Occipital lobe (tissue), 3 donors: ENCODE measurements at places on chromosomes 7 and 10. TPM values are rescaled to one million over a fixed set of nuclear protein-coding genes. Genes with fewer than 3 reads are reported as not detected.

The GSTO1 gene
- total RNA-seq, result 26.4 TPM

The MOGAT3 gene
- total RNA-seq, result not detected

DNA sequence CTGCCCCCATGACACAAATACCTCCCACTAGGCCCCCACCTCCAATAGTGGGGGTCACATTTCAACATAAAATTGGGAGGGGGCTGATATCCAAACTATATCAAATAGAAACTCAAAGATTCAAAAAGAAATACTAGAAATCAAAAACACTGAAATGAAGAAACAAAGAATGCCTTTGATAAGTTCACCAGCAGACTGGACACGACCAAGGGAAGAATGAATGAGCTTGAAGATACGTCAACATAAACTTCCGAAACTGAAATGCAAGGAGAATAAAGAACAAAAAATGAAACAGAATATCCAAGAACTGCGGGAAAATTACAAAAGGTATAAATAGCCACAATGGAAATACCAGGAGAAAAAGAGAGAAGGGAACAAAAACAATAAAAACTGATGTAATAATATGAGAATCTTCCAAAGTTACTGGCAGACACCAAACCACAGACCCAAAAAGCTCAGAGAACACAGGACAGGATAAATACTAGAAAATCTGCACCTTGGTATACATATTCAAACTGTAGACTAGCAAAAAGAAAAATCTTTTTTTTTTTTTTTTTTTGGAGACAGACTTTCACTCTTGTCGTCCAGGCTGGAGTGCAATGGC, 49.5 kb downstream of the BRI3 start:
- DNase-seq, result no peak

The C7orf33 gene
- total RNA-seq, result not detected

- no peak for DNase-seq
Measured at GRCh38 chr7:25619963-25620799, 391.9 kb upstream of the NPVF start.

- no peak for DNase-seq
Measured at GRCh38 chr10:75468612-75469005, 37.2 kb downstream of the LRMDA start.

- DNase-seq, result no peak
Measured at GRCh38 chr7:91953618-91954017, 13.0 kb downstream of the AKAP9 start.

DNA sequence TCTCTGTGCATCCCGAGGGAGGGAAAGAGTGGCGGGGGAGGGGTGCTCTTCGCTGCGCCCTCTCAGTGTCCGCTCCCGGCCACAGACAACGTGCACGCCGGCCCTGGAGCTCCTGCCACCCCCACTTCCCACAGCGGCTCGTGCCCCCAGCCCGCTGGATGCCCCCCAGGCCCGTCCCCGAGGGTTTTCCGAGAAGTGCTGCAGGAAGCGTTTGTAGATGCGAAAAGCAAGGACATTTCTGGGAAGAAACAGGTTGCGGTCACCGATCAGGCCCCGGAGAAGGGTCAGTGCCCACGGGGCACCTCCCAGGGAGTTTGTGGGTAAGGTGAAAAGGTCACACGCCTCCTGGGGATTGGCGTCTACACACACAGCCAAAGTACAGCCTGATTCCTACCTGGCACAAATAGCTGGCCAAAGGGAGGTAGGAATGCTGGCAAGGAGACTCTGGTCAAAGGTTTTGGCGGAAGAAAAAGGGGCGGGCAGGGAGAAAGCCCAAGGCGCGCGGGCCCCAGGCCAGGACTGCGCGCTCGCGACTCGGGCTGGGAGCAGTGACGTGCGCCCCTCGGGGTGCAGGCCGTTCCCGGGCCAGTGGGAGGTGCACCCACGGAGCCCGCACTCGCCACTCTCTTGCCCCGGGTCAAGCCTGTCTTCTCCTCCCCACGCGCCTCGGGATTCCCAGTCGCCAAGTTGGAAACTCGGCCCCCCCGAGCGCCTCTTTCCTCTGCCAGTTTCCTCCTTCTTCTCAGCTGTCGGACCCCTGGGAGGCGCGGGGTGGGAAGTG, 1.5 kb upstream of the NRP1 start:
- DNase-seq, result no peak

The ZNF680 gene
- total RNA-seq, result 73.6 TPM

DNA sequence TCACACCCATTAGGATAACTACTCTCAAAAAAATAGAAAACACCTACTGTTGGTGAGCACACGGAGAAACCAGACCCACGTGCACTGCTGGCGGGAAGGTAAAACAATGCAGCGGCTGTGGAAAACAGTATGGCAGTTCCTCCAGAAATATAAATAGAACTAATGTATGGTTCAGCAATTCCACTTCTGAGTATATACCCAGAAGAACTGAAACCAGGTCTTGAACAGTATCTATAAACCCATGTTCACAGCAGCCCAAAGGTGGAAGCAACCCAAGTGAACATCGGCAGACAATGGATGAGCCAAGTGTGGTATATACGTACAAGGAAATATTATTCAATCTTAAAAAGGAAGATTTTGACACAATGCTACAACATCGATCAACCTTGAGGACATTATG, 164.7 kb downstream of the ZMYND11 start:
- no peak for DNase-seq

GRCh38 chr10:82266438-82266837, 391.4 kb downstream of the NRG3 start:
- DNase-seq, result peak; percentile 1

- no peak for DNase-seq
Measured at GRCh38 chr10:127715782-127716378, 21.1 kb upstream of the FOXI2 start.

DNA sequence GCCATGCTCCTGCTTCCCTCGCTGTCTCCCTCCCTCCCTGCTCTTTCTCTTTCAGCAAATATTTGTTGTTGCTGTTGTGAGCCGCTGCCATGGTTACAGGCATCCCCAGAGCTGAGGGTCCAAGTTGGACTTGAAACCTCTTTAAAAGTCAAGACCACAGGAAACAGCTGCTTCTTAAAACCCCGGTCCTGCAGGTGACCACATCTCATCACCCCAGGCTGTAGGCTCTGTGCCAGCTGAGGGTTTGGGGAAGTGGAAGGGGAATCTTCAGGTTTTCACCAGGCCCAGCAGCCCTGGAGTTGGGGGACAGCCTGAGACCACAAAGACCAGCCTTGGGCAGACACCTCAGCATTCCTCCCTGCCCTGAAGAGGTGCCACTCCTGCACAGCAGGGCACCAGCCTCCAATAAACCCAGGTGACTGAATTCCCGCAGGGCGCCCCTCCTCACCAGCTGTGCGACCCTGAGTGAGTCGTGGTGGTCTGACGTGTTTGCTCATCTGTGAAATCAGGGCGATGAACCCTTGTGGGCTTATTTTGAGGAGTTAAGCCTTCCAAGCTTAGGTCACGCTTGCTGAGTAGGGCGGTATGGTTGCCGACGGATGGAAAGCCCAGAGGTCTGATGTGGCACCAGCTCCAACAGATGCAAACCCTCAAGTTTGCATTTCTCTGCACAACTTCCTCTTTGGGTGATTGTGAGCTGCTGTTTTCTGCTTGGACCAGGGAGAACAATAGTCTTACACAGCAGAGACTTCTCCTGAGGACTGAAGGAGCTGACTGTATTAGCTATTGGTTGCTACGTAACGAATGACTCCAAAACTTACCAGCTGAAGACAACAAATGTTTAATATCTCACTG, 24.8 kb downstream of the NPTX2 start:
- no peak for DNase-seq

The SPDYE5 gene
- total RNA-seq, result not detected

The AGR2 gene
- 1.7 TPM for total RNA-seq

DNA sequence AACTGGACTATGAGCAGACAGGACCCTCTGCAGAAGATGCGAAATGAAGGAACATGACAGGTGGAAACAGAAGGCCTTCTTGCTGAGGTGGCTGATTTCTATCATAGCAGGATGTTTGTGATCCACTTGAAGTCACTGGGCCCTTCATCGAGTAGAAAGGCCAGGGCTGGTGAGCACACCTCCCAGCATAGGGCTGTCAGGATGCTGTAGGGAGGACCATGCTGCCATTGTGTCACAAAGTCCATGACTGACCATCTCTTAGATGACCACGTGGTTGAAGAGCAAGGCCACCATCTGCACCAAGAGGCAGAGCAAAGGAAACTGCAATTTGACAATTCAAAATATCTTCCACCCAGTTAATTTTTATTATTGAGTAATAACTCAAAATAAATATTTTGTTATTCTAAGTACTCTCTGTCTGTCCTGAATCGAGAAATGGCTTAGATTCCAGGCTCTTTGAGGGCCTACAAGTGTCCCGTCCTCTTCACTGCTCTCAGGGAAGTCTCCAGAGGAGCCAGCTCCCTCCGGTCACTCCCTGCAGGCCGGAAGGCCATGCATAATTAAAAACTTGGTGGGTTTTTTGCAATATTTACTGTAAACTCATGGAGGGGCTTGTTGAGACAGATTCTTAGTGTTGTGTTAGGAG, 249.3 kb upstream of the ZMIZ1 start:
- no peak for DNase-seq

The OR2A42 gene
- not detected for total RNA-seq

The HECTD2 gene
- total RNA-seq, result 80.8 TPM

The ACSM6 gene
- not detected for total RNA-seq

The DDX50 gene
- total RNA-seq, result 54.4 TPM

The PTPN20 gene
- 14.2 TPM for total RNA-seq

The GTF2IRD1 gene
- 16.1 TPM for total RNA-seq

GRCh38 chr7:142153400-142153799, 41.9 kb downstream of the MGAM2 start:
- DNase-seq, result no peak

DNA sequence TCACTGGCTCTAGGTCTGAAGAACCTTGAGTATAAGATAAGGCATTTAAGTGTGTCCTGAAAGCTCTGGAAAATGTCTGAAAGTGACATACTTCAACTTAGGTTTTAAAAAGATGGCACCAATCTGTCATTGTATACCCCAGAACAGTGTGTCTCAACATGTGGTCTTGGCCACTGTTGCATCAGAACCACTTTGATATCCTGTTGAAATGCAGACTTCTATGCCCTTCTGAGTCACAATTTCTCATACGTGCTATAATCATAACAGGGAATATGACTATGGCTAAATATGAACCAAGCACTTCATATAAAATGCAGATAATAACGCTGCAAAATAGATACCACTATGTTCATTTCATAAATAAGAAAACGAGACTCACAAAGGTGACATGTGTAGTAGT, 38.0 kb upstream of the GPAM start:
- no peak for DNase-seq

The AOAH gene
- total RNA-seq, result 3.6 TPM

- DNase-seq, result no peak
Measured at GRCh38 chr7:1154172-1154739, 5.7 kb downstream of the ZFAND2A start.

The CPXM2 gene
- total RNA-seq, result 0.16 TPM

The ANKRD1 gene
- not detected for total RNA-seq

GRCh38 chr10:5608608-5609220, 57.7 kb downstream of the ASB13 start:
- DNase-seq, result no peak

The FAM241B gene
- 10.1 TPM for total RNA-seq

GRCh38 chr7:73907554-73908122, 46.7 kb downstream of the TMEM270 start:
- DNase-seq, result no peak

The CYP26C1 gene
- total RNA-seq, result 0.16 TPM

DNA sequence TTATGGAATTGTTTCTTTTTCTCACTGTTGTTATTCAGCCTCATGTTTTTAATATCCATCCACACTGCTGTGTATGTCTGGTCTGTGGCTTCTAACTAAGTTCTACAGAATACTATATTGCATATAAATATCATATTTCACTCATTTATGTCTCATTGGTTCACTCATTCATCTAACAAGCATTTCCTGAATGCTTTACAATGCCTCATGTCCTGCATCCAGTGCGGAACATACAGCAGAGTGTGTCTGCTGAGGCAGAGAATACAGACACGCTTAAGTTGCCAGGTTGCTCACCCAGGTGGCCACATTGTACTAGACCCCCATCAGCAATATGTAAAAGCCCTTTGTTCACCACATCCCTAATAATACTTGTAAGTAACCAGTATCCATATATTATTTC, 111.8 kb upstream of the CNTNAP2 start:
- DNase-seq, result no peak

- no peak for DNase-seq
Measured at GRCh38 chr10:88913127-88913526, 33.1 kb downstream of the STAMBPL1 start.

GRCh38 chr7:151185762-151186639, 1.0 kb downstream of the ASB10 start:
- no peak for DNase-seq

The AFAP1L2 gene
- total RNA-seq, result 8.1 TPM

GRCh38 chr10:91653219-91653870, 20.5 kb upstream of the PPP1R3C start:
- DNase-seq, result no peak

- DNase-seq, result peak; percentile 3
Measured at GRCh38 chr10:67657775-67658174, 38.2 kb downstream of the CTNNA3 start.

DNA sequence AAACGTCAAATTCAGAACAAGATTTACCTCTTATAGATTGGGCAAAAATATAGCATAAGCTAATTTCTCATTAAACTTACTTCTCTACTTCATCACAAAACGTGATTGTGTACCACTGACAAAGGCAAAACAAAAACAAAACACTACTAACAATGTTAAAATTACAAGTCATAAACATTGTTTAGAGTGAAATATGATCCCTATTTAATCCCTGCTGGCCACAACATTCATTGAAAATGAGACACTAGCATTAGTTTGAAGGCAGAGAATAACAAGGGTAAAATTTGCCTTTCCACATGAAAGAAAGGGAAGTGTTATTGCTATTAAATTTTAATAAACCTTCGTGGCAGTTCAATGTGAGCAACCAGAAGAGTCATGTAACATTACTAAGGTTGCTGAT, 45.0 kb downstream of the SEMA3A start:
- no peak for DNase-seq

The C10orf143 gene
- 1.1 TPM for total RNA-seq

The ANXA8L1 gene
- total RNA-seq, result not detected

DNA sequence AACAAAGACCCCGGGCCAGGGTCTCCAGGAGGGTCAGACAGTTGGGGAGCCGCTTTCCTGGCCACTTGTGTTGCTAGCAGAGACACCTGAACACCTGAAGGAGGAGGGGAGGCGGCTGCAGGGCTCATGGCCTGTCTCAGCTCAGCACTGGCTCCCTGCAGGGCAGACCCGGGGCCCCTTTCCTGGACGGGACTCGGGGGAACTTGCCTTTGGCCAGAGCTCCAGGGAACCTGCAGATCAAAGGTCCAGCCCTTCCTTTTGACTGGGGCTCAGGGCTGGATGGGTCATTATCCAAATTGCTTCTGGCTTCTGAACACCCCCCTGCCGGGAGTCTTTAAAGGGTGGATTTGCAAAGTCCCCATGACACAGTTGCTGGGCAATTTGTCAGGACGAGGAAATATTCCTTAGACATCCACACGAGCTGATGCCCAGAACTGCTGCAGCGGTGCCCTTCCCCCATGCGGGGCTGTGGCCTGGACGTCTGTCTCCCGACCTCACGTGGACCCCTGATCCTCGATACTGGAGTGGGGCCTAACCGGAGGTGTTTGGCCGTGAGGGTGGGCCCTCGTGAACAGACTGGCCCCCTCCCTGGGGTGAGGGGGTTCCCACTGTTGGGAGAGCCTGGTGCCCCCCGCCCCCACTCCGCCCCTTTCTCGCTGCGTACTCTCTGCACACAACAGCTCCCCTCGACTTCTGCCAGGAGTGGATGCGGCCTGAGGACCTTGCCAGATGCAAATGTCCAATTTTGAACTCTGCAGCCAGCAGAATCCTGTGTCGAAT, 194.3 kb downstream of the ELFN1 start:
- DNase-seq, result no peak

The STEAP1B gene
- total RNA-seq, result 1.1 TPM
